ENCODE measurements at places on chromosomes 1 and 21. TPM values are rescaled to one million over a fixed set of nuclear protein-coding genes. Genes with fewer than 3 reads are reported as not detected.

The LCE2B gene
- total RNA-seq: not detected

The SPRR2A gene
- not detected for total RNA-seq

The DNAJB4 gene
- total RNA-seq: 57.0 TPM

The RNF2 gene
- 27.2 TPM for total RNA-seq

The BARHL2 gene
- total RNA-seq: not detected

The HES4 gene
- 8.1 TPM for total RNA-seq

The GLIS1 gene
- total RNA-seq: 0.43 TPM

The ADORA1 gene
- total RNA-seq: 8.7 TPM

The CHRM3 gene
- under 0.01 TPM for total RNA-seq

The CCDC185 gene
- total RNA-seq: not detected

- DNase-seq: no peak
Measured at GRCh38 chr1:111843177-111843576, 87.5 kb downstream of the DDX20 start.

DNA sequence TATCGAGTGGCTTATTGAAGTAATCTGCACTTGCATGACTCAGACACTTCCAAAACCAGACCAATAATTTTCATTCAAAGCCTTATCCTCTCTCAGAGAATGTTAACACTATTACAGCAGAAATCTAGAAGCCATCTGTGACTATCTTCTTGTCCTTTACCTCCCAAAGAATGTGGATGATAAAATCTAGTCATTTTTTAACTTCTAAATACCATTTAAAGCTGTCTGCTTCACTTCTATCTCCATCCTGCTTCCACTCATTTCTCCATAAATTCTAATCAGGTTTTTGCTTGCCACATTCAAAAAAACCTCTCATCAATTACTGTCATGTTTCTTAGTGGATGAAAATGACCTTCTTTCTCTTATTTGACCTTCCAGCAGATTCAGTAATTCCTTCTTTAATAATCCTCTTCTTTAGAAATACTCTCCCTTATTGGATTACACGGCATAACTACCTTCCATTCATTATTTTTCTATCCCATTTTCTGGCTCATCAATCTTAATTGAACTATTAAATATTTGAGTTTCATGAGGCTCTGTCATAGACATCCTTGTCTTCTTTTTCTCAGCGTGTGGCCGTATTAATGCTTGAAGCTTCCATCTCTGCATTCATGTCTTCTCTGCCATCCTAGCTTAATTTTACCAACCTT lies 1999.4 kb downstream of the MRPL39 start:
- DNase-seq: no peak

GRCh38 chr1:184824691-184825323 lies 70.1 kb upstream of the EDEM3 start:
- DNase-seq: no peak

- DNase-seq: no peak
Measured at GRCh38 chr1:23596382-23597358, 37.4 kb upstream of the ID3 start.

GRCh38 chr1:117128323-117129079 lies 7.0 kb upstream of the TRIM45 start:
- DNase-seq: peak; percentile 57

GRCh38 chr1:3018576-3018975 lies 2.7 kb upstream of the ACTRT2 start:
- no peak for DNase-seq

DNA sequence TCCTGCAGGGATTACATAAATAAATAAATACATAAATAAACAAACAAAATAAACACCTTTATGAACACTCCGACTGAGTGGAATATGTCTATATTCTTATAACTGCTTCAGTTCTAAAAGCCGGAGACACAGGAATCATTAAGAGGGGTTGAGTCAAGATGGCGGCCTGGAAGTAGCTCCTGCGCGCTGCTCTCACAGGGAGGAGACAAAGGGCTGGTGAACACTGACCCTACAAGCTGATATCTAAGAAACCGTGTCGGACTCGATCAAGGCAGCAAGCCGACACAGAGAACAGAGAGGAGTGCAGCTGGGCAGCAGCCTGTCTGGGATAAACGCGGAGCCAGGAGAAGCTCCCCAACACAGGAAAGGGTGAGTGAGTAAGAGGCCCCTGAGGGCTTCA lies 1098.6 kb upstream of the NCAM2 start:
- DNase-seq: no peak

DNA sequence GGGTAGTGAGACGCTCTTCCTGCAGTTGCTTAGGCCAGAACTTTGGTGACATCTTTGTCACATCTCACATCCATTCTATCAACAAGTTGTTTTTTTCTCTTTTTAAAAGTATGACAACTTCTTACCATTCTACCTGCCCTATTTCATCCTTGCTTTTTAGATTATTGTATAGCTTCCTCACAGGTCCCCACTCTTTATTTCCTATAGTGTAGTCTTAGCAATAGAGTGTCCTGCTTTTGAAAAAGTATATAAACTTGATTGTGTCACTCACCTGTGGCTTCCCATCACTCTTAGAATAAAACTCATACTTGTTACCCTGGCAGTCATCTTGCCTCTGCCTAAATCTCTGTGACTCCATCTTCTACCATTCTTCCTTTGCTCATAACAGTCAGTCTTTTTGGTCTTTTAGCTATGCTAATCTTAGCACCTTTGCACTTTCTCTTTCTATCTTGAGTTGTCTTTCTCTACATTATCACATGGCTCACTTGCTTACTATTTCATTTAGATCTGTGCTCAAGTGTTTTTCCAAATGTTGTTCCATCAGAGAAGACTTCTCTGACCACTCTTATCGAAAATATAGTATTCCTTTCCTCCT lies 9.5 kb downstream of the CDC73 start:
- DNase-seq: no peak

DNA sequence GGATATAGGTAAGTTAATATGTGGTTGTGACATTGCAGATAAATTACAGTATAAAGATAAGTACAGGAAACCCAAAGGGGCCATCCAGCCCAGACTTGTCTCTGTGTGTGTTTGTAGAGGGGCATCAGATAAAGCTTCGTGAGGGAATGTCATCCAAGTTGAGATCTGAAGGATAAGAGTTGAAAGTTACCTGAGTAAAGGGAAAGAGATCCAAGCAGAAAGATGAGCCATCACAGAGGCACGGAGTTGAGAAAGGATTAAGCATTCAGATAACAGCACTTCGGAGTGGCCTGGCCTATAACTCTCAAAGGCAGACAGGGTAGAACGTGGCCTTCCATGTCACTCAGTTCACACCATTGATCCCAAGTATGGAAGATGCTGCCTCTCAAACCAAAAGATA lies 749.1 kb downstream of the ADGRL2 start:
- DNase-seq: no peak

DNA sequence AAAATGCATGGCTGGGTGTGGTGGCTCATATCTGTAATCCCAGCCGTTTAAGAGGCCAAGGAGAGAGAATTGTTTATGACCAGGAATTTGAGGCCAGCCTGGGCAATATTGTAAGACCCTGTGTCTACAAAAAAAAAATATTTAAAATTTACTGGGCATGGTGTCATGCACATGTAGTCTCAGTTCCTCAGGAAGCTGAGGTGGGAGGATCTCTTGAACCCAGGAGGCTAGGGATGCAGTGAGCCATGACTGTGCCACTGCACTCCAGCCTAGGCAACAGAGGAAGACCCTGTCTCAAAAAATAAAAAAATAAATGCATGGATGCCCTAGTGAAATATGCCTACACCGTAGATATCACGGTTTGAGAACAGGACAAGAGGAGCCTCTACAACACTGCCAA lies 1331.2 kb upstream of the B3GALT2 start:
- DNase-seq: no peak

GRCh38 chr1:87167157-87167789 lies 161.4 kb upstream of the LMO4 start:
- no peak for DNase-seq

DNA sequence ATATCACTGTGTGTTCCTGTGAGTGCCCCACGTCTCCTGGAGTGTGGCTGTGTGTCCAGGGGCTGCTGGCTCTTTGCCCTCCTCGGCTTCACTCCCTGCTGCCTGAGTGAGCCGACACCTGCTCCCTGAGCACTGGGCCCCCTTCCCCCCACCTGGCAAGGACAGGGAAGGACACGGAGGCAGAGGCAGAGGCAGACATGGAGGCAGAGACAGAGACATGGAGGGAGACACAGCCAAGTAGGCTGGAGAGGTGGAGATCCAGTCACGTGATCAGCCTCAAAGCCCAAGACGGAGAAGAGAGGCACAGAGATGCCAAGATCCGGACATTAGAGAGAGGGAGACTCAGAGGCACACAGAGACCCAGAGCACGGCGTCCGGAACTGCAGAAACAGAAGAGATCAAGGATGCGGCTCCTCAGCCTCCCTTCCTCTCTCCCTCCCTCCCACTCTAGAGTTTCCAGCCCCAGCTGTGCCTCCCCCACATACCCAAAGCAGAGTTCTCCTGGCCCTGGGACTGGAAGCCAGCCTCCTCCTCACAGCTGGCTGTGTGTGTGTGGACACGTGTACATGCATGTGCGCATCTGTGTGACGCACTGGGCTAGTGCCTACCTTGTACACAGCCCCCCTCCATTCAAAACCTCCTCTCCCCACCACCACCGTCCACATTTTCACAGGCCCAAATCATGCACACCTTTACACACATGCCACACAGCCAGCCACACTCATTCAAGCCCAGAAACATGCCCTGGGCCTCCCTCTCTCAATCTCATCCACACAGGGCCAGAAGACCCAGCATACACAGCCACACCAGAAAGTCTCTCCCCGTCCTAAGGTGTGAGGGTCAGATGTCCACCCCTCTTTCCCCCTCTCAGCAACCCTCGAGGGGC lies 39.1 kb upstream of the WASF2 start:
- DNase-seq: peak; percentile 89

DNA sequence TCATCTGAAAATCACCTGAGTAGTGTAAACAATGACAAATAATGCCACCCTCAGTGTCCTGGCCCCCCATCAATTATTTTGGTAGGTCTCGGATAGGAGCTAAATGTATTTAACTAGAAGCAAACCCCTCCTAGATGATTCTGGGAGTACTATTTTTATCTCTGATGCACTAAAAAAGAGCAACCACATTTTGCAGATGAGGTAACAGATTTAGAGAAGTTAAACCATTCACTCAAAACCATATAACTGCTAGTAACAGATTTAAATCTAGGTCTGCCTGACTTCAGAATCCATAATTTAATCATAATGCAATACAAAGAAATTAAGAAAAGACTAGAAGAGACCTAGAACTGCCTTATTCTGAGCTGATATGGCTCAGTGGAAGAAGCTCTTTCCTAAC lies 17.3 kb upstream of the PTCH2 start:
- DNase-seq: no peak

DNA sequence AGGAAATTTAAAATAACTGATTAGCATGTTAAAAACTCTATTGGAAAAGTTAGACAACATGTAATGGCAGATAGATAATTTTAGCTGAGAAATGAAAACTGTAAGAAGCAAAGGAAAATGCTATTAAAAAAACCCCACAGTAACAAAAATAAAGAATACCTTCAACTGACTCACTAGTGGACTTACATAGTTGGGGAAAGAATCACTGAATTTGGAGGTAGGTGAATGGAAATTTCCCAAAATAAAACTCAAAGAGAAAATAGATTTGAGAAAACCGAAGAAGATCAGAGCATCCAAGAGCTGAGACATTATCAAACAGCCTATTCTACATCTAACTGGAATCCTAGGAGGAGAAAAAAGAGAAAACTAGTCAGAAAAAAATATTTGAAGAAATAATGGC lies 34.7 kb downstream of the PDE4B start:
- no peak for DNase-seq

GRCh38 chr1:37477946-37478345 lies 3.6 kb downstream of the ZC3H12A start:
- no peak for DNase-seq

DNA sequence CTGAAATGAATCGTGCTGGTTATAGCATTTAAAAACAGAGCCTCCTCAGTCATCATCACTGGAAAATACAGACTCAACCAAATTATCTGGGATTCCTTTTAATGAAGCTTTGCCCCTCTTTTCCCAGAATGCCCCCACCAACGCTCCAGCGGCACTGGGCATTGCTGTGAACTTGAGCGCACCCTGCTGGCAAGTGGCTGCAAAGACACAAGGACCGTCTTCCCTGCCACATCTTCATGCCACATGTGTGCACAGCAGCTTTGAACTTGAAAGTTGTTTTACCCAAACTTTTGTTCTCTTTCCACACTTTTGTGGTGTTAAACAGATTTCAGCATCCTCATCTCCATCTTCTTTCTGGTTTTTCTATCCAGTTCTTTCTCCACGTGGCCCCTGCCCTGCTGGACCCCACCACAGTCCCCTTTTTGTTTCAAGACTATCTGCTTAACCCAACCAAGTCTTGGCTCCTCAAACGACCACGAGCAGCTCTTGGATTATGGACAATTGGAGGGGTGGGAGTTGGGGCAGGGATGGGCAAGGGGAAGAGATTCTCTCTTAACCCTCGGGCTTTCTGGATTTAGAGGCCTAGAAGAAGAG lies 12.8 kb upstream of the LMX1A start:
- peak; percentile 34 for DNase-seq

GRCh38 chr1:231943084-231943483 lies 316.5 kb downstream of the DISC1 start:
- no peak for DNase-seq

- DNase-seq: peak; percentile 92
Measured at GRCh38 chr1:109931189-109931731, 20.6 kb downstream of the CSF1 start.

DNA sequence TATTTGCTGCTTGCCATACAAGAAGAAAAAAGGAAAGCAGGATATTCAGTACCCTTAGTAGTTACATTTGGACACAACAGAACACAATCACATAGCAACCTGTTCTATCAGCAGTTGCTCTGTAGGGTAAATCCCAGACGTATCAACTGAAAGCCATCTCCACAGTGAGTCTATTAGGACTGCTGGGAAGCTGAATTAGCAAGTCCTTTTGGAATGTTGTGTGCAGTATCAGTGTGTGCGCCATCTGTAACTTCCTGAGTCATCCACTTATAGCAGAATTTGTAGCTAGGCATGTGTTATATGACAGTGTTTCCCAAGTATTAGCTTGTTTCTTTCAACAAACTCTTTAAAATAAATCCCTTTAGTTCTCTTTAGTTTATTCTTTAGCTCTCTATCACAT lies 21.3 kb downstream of the CCDC30 start:
- DNase-seq: peak; percentile 78

GRCh38 chr1:14138135-14138506 lies 438.1 kb downstream of the PRDM2 start:
- DNase-seq: no peak

DNA sequence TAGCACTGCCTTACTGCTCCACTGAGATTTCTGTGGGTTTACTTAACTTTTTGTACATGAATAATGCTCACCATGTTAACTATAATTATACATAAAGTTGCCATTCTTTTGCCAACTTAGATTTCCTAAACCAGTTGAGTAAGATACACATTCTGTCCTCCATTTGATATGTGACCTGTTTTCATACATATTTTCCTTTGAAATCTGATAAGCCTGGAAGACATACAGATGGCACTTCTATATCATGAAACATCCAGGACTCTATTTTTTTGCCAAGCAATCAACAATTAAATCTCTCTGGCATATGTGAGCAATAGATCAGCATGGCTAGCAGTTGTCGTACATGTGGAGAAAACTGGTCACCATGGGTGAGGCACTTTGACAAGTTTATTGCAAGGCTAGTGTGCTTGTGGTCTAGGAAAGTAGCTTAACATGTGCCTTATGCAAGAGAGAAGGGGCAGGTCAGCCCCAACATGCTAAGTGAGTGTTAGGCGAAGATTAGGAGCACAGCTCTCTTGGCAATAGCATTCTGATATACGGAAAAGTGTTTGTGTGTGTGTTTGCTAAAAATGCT lies 14.2 kb downstream of the PRRX1 start:
- DNase-seq: peak; percentile 86

- no peak for DNase-seq
Measured at GRCh38 chr1:223109581-223110026, 33.4 kb downstream of the TLR5 start.
